Stimulated activated CD4-positive, alpha-beta T cell treated with anti-CD3 and anti-CD28 coated beads, TNF-alpha, amount 100 ng/mL, for 4 hours (primary cell): ENCODE measurements at places on chromosomes 4 and X.

DNA sequence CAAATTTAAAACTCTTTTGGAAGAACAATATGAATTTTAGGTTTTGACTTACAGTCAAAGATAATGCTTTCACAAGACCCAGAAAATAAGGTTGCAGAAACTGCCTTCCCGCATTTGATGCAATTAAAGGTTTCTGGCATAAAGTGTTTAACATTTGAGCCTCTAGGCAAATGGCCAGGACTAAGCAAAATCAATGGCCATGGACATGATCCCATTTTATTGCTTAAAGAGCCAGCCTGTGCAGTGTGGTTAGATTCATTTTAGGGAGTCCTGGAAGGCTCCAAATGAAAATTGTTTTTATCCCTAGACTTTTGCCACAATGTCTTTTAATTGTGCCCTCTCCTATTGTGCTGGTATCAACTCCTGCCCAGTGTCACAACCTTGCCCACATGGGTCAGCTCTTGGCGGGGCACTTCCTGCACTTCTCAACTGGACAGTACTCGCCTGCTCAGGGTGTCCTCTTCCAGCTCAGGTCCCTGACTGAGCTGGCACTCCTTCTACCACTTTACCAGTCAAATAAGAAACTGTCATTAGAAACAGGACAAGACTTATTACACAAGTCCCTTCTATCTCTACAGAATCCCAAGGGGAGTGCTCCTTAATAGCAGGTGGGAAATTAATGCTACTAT is 208.4 kb upstream of the NPY2R start:
- DNase-seq, result no peak

DNA sequence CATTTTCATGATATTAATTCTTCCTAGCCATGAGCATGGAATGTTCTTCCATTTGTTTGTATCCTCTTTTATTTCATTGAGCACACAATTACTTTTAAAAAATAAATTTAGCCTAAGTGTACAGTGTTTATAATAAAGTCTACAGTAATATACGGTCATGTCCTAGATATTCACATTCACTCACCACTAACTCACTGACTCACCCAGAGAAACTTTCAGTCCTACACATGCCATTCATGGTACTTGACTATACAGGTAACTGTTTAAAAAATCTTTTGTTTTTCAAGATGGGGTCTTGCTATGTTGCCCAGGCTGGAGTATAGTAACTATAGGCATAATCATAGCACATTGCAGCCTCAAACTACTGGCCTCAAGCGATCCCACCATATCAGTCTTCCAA is 348.1 kb downstream of the RAPGEF2 start:
- no peak for DNase-seq

- DNase-seq, result no peak
Observed at GRCh38 chr4:147753047-147753446, 21.2 kb downstream of the ARHGAP10 start.

- DNase-seq, result no peak
Observed at GRCh38 chrX:5674036-5674435, 554.6 kb downstream of the NLGN4X start.

GRCh38 chr4:3225071-3225850 is 23.7 kb upstream of the MSANTD1 start:
- no peak for DNase-seq

- DNase-seq, result no peak
Observed at GRCh38 chr4:171067422-171067821, 745.8 kb upstream of the GALNTL6 start.

- no peak for DNase-seq
Observed at GRCh38 chr4:121685257-121685656, 11.5 kb downstream of the ANXA5 start.

DNA sequence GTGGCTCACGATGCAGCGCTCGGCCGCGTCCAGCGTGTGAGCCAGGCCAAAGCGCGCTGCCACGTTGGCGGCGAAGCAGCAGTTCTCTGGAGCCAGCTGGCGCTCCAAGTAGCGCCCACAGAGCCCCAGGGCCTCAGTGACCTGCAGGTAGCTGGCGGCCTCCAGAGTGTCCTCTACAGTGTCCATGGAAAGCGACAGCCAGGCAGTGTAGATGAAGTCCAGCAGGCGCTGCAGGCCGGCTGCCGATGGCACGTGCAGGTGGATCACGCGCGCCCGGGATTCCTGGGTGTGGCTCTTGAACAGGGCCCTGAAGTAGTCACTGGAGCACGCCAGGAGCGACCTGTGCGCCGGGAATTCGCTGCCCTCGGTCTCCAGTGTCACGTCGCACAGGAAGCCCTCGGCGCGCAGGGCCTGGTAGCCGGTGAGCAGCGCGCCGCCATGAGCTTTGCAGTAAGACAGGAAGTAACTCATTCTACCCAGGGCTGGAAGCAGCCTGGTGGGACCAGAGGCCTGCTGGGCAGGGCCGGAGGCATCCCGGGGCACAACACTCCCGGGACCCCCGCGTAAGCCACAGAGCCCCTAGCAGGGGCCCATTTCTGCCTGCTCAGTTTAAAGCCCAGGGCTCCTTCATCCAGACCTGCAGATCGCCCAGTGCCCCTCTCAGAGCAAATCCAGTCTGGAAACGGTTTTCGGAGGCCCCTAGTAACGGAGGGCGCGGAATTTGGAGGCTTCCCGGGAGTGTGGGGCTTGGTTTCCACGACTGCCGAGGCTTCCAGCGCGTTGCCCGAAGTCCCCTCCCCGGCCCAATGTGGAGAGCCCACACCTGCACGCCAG is 595 bp downstream of the KLHL34 start:
- no peak for DNase-seq

- DNase-seq, result no peak
Observed at GRCh38 chr4:16617011-16617410, 281.4 kb downstream of the LDB2 start.

DNA sequence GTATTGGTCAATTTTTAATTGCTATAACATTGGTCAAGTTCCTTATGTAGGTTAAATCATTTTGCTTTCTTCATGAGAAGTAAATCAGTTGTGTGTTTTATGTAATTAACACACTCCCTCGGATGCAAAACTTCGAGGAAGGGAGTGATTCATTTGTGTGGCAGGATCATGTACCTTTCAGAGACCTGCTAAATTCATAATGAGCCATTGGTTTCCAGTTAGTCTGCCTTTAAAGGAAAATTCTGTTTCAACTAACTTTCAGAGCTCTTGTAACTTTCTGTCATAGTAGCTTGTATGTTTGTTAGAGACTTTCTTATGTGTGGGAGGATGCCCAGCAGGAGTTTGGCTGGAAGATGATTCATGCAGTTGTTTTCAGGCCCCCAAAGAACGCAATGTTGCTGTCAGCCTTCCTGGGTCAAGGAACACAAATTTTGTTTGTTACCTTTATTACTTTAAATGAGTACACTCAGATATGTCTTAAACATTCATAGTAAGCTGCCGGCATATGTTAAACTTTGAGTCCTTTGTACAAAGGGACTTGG is 72.1 kb downstream of the GPR101 start:
- DNase-seq, result no peak

DNA sequence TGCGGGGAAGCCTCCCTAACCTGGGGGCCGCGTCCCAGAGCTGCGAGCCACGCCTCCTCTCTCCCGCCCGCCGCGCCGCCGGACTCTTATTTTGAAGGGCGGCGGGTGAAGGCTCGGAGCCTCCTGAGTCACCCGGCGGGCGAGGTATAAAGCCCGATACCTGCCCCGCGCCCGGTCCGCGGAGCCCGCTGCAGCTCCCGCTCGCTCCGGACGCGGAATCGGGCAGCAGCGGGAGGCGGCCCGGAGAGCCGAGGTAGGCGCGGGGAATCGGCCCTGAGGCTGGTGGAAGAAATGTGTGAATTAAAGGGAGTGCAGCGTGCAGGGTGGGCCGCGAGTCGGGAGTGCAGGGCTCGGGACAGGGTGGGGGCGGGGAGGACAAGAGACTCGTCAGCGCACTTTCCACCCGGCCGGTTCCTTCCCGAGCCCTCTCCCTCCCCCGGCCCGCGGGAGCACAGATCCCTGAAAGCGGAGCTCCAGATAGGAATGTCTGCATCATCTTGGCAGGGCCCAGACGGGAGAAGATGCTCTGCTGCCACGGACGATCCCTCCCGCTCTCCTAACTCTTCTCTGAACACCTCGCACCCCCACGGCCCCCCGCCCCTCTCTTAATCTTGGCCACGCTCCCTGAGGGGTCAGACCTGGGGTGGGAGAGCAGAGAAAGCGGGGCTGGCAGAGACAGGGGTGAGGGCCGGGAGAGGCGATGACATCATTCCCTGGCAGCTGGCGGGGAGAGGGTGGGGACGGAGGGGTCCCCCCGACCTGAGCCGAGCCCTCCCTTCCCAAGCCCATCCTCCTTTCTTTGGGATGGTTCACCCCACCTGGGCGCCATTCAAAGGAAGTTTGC is 177.9 kb downstream of the CBR4 start:
- DNase-seq, result peak; percentile 33

- no peak for DNase-seq
Observed at GRCh38 chr4:32879913-32880312, 2159.7 kb downstream of the PCDH7 start.

DNA sequence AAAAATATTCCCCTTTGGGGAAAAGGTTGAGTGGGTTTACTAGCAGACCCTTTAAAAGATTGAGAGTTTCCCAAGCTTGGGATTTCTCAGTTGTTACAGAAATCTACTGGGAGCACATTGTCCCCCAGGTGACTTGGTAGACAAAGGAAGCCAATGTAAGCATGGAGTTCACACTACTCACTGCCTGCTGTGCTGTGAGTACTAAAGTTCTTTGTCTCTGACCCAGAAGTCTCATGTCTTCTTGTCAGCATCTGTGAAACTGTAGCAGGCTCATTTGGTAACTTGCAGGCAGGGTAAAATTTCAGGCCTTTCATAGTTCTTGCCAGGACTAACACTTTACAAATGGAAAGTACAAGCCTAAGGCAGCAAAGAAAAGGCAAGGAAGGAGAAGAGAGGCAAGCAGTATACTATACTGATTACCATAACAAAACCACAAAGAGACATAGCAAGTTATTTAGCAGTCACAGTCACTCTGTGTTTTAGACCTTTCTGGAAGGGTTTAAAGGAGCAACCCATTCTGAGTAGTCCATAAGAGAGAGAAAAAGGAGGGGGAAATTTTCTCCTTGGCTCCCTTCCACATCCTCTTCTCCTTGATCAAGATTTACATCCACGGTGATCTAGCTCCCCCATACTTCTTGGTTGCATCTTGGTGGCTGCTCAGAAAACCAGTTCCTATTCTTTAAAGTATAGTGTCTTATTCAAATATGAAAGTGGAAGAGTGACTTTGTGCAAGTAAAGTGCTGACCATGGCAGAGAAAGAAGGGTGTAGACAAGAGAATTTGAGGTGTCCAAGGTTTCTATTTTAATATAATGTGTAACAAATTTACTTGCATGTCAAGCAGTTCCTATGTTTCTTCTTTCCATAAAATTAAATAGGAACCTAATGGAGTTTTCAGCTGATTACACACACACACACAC is 160.0 kb upstream of the PDE5A start:
- DNase-seq, result no peak

DNA sequence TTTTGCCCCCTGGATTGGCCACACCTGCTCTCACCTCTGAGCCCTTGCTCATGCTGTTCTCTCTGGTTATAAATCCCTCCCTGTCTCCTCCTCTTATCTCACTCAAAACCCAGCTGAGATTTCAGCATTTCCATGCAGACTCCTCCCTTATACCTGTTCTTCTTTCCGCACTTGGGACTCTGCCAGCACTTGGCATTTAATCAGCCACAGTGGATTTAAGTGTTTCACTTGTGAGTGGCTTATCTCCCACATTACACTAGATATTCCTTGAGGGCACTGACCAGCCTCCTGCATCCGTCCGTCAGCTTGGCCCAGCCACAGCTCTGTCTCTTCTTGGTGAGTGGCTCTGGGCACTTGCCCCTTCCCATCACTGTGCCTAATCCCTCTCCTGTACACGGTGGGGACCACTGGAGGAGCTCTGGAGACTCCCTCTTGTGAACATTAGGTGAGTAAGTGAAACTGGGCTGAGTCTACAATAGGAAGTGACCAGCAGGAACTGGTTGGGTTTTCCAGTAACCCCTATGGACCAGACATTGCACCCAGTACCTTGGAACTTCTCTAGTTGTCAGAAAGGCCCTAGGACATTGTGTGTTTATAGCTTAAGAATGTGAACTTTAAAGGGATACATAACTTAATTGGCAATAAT is 19.9 kb downstream of the FGFBP1 start:
- no peak for DNase-seq

DNA sequence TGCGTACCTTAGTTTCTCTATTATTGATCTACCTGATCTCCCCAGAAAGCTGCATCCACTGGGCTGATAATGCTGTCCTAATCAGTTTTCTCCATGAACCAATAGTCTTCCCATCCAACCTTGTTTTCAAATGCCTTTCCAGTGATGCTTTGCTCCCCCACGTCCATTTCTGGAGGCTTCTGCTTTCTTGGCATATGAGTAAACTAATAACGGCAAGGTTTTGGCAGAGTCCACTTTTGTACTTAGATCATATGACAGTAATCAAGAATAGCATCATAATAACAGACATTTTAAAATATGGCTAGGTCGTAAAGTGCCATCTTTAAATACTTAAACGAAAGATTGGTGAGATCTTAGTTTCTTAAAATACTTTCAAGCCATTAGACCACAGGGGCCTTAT is 38.4 kb upstream of the FAM9B start:
- DNase-seq, result no peak

DNA sequence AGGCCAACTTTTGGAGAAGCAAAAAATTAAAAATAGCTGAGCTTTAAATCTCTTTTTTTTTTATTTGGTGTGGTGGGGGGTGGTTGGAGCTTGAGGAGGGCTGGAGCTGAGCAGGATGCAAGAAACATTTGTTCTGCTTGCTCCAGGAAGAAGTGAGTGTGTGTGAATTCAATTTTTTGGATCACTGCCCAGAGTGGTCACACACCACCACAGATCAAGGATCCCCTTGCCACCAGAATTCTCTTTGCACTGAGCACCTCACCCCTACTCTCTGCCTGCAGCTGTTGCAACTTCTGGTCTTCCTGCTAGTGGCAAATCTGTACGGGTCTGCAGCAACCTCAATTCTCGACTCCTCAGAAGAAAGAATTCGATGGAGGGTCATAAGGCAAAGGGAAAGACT is 19.9 kb upstream of the PLP1 start:
- no peak for DNase-seq

GRCh38 chr4:154314248-154314647 is 177.4 kb downstream of the DCHS2 start:
- no peak for DNase-seq

GRCh38 chr4:57443308-57443707 is 333.1 kb upstream of the IGFBP7 start:
- DNase-seq, result no peak

GRCh38 chr4:126748736-126749135 is 884.0 kb upstream of the INTU start:
- no peak for DNase-seq

- no peak for DNase-seq
Observed at GRCh38 chr4:12118651-12119213, 690.0 kb upstream of the HS3ST1 start.

- DNase-seq, result no peak
Observed at GRCh38 chrX:100379388-100379986, 30.6 kb downstream of the PCDH19 start.
